Muscle of back (tissue), 13 donors: ENCODE measurements at places on chromosomes 4 and X. TPM values are rescaled to one million over a fixed set of nuclear protein-coding genes. Genes with fewer than 3 reads are reported as not detected.

MOB1B gene
- 44.1 TPM for polyA plus RNA-seq

GPC3 gene
- 857 TPM for polyA plus RNA-seq

FAT4 gene
- polyA plus RNA-seq = 22.3 TPM

PPID gene
- polyA plus RNA-seq = 51.8 TPM

LNX1 gene
- 4.7 TPM for polyA plus RNA-seq

CHIC1 gene
- polyA plus RNA-seq = 10.3 TPM

TSPAN7 gene
- 114 TPM for polyA plus RNA-seq

DCAF12L1 gene
- 1.7 TPM for polyA plus RNA-seq

PNMA6A gene
- polyA plus RNA-seq = 2.6 TPM

STATH gene
- polyA plus RNA-seq = not detected

CFAP99 gene
- polyA plus RNA-seq = not detected

OCRL gene
- 16.5 TPM for polyA plus RNA-seq

LDOC1 gene
- polyA plus RNA-seq = 32.2 TPM

DACH2 gene
- polyA plus RNA-seq = 0.57 TPM

ABCG2 gene
- polyA plus RNA-seq = 4.2 TPM

DSPP gene
- polyA plus RNA-seq = not detected

ADH1A gene
- polyA plus RNA-seq = 1.2 TPM

SMPX gene
- polyA plus RNA-seq = 262 TPM

MAGEE2 gene
- polyA plus RNA-seq = 0.55 TPM

SCD5 gene
- 11.2 TPM for polyA plus RNA-seq

F8A1 gene
- polyA plus RNA-seq = 4.7 TPM

P2RY8 gene
- 1.0 TPM for polyA plus RNA-seq

HTN1 gene
- polyA plus RNA-seq = not detected

BGN gene
- 138 TPM for polyA plus RNA-seq

TAF7L gene
- polyA plus RNA-seq = 0.46 TPM

CCDC120 gene
- polyA plus RNA-seq = 3.6 TPM

PPM1K gene
- 20.8 TPM for polyA plus RNA-seq

PASD1 gene
- polyA plus RNA-seq = not detected

LRIT3 gene
- 0.16 TPM for polyA plus RNA-seq

CSAG1 gene
- not detected for polyA plus RNA-seq

GASK1B gene
- 64.7 TPM for polyA plus RNA-seq

ZNF732 gene
- polyA plus RNA-seq = 1.1 TPM

HPGDS gene
- 8.3 TPM for polyA plus RNA-seq

AFM gene
- polyA plus RNA-seq = 0.08 TPM

AKAP14 gene
- polyA plus RNA-seq = not detected

DUX4 gene
- polyA plus RNA-seq = 0.45 TPM

CSAG2 gene
- not detected for polyA plus RNA-seq

TGIF2LX gene
- polyA plus RNA-seq = not detected

CFP gene
- 2.2 TPM for polyA plus RNA-seq

REPS2 gene
- polyA plus RNA-seq = 7.5 TPM

GPC4 gene
- polyA plus RNA-seq = 95.8 TPM

GYPA gene
- 2.4 TPM for polyA plus RNA-seq

HDX gene
- polyA plus RNA-seq = 4.5 TPM

FNIP2 gene
- 13.8 TPM for polyA plus RNA-seq

EREG gene
- not detected for polyA plus RNA-seq

CNGA1 gene
- polyA plus RNA-seq = 0.75 TPM

USP17L19 gene
- not detected for polyA plus RNA-seq

GPM6B gene
- polyA plus RNA-seq = 19.4 TPM

TKTL2 gene
- not detected for polyA plus RNA-seq

GLOD5 gene
- polyA plus RNA-seq = not detected

SMS gene
- 97.5 TPM for polyA plus RNA-seq

DMD gene
- 102 TPM for polyA plus RNA-seq

SSX1 gene
- not detected for polyA plus RNA-seq
